ENCODE measurements at places on chromosomes 4 and X.

GRCh38 chrX:108018656-108019381 lies 26.0 kb upstream of the VSIG1 start:
- DNase-seq, result no peak

- DNase-seq, result no peak
These were observed 60.9 kb downstream of the ANAPC4 start for GRCh38 chr4:25437926-25438325.

DNA sequence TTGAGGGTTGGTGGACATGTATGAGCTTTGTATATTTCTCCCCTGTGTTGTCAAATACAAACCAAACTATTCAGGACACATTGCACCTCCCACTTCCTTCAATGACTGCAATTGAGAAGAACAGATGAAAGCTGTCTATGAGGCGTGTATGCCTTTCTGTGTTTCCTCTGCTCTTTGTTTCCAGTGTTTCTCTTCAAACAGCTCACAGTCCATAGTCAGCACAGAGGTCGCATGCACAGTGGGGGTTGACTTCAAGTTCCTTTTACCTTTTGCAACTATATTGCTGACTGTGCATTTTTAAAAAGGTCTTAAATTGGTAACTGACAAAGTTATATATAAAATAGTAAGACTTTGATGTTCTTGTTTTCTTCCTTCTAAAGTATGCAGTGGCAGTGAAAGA lies 957.8 kb downstream of the C4orf33 start:
- no peak for DNase-seq

DNA sequence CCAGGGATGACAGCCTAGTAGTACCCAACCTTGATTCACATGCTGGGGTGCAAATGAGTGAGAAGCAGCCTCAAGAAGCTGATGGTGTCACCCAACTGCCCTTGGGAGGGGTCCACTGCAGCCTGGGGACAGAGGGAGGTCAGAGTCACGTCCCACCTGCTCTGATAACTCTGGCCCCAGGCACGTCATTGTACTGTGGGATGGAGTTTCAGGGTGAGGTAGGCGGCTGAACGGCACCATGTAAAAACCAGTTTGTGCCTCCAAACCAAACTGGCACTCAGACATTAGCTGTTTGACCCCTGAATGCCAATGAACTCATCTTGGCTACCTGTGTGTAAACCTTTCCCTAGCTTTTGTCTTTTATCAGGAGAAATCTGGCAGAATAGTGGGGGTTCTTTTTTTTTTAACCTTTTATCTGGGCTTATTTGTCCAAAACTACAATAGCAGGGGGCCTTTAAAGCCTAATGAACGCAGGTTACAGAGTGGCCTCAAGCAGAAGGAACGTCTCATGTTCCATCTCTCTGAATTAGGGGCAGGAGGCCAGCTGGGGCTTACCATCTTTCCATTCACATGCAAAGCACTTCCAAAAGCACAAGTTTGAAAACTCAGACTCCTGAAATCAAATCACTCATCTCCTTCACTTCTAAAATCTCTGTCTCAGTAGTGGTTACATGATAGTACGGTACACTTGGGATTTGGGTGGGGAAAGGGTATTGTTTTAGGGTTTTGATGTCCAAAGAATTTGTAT lies 89.4 kb downstream of the IRF2 start:
- DNase-seq, result no peak
